ENCODE measurements at places on chromosomes 5 and 9. TPM values are rescaled to one million over a fixed set of nuclear protein-coding genes. Genes with fewer than 3 reads are reported as not detected.

LRRC19 gene
- under 0.01 TPM for total RNA-seq

DBN1 gene
- total RNA-seq = 134 TPM

TLR4 gene
- 3.9 TPM for total RNA-seq

OR5C1 gene
- total RNA-seq = not detected

HK3 gene
- total RNA-seq = 0.49 TPM

ADAMTSL2 gene
- total RNA-seq = 2.7 TPM

SLC6A19 gene
- total RNA-seq = under 0.01 TPM

FAM221B gene
- total RNA-seq = not detected

GLRA1 gene
- total RNA-seq = not detected

CKMT2 gene
- total RNA-seq = 2.2 TPM

CDO1 gene
- 62.7 TPM for total RNA-seq

STPG3 gene
- total RNA-seq = not detected

OR1Q1 gene
- total RNA-seq = not detected

RANBP6 gene
- total RNA-seq = 50.2 TPM

SLC46A2 gene
- total RNA-seq = not detected

SPATA31A5 gene
- total RNA-seq = not detected

ADAMTS6 gene
- 8.6 TPM for total RNA-seq

NPR3 gene
- 15.2 TPM for total RNA-seq

PCDHGA2 gene
- total RNA-seq = 8.9 TPM

RCL1 gene
- total RNA-seq = 17.5 TPM

NR2F1-AS1 gene
- total RNA-seq = 50.4 TPM

MVB12B gene
- 29.7 TPM for total RNA-seq

EPB41L4A gene
- total RNA-seq = 15.0 TPM

PKD2L2 gene
- under 0.01 TPM for total RNA-seq

PHYHD1 gene
- 1.2 TPM for total RNA-seq

ST8SIA4 gene
- 38.8 TPM for total RNA-seq

PNPLA7 gene
- total RNA-seq = 0.74 TPM

TNFSF15 gene
- under 0.01 TPM for total RNA-seq

NELFB gene
- 32.2 TPM for total RNA-seq

BRIX1 gene
- 22.6 TPM for total RNA-seq

ADRA1B gene
- 0.74 TPM for total RNA-seq

CBY3 gene
- not detected for total RNA-seq

RMRP gene
- 65,531 TPM for total RNA-seq

NEK6 gene
- 23.6 TPM for total RNA-seq

HMMR gene
- total RNA-seq = 2.2 TPM

GABRA1 gene
- total RNA-seq = 19.4 TPM

IFNA2 gene
- total RNA-seq = not detected

HAND1 gene
- not detected for total RNA-seq

GFI1B gene
- under 0.01 TPM for total RNA-seq

NNT gene
- 143 TPM for total RNA-seq

SPINK6 gene
- not detected for total RNA-seq

PRUNE2 gene
- 22.9 TPM for total RNA-seq

PSAT1 gene
- total RNA-seq = 41.6 TPM
